ENCODE measurements at places on chromosomes 6 and 20. TPM values are rescaled to one million over a fixed set of nuclear protein-coding genes. Genes with fewer than 3 reads are reported as not detected.
A peak's percentile ranks its signal among the peaks of the same experiment; 100 is the strongest.

SLC22A3 gene
- total RNA-seq, result 4.6 TPM

DEFB126 gene
- total RNA-seq, result not detected

GLP1R gene
- 0.15 TPM for total RNA-seq

RSPO4 gene
- 8.0 TPM for total RNA-seq

ASXL1 gene
- total RNA-seq, result 81.3 TPM

MSH5 gene
- total RNA-seq, result 35.7 TPM

CTAGE9 gene
- total RNA-seq, result not detected

TAGAP gene
- total RNA-seq, result 0.32 TPM

ABCC10 gene
- total RNA-seq, result 36.2 TPM

DNA sequence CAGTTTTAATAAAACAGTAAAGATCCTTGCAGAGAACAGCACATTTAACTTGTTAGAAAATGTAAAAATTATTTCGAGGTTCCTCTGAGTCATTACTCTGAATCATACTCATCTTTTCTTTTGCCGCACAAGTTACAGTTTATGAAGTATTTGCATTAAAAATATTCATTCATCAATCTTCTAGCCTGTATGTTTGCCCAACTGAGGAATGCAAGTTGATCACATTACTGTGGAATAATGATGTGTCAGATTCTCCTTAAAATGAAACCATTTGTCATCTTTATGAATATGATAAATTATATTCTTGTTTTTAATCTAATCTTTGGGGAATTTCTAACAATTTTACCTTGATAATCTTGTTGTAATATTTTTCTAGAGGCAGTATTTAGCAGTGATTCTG, 340.4 kb upstream of the OPRM1 start:
- no peak for DNase-seq
- H3K36me3 ChIP-seq, result no peaks in the 10 kb centered on the region
- H3K4me1 ChIP-seq, result no peaks in the 10 kb centered on the region
- no peak overlapping the region for H3K4me3 ChIP-seq
- no peak overlapping the region for H3K27ac ChIP-seq

GRCh38 chr6:5785249-5785648, 221.5 kb downstream of the NRN1 start:
- no peaks in the 10 kb centered on the region for H3K4me1 ChIP-seq
- H3K27me3 ChIP-seq, result no peaks in the 10 kb centered on the region
- no peak for DNase-seq
- no peak overlapping the region for H3K4me3 ChIP-seq
- H3K27ac ChIP-seq, result no peak overlapping the region

DNA sequence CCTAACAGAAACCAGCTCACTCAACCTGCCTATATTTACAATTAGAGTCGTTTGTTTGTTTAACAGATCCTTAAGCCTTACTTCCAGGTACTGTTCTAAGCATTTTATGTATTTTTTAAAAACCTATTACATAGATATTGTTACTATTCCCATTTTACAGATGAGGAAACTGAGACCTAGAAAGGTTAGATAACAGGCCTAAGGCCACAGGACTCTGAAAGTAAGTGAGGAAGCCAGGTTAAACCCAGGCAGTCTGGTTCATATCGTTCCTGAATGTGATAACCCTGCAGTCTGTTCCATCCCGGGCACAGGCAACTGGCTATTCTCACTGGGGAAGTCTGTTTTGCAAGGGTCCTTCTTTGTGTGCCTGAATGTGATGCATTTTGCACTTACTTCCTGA, 322.2 kb downstream of the FARS2 start:
- no peak overlapping the region for H3K4me3 ChIP-seq
- no peak for DNase-seq
- no peak overlapping the region for H3K27ac ChIP-seq
- H3K36me3 ChIP-seq, result no peaks in the 10 kb centered on the region
- no peaks in the 10 kb centered on the region for H3K4me1 ChIP-seq
- H3K27me3 ChIP-seq, result no peaks in the 10 kb centered on the region

DNA sequence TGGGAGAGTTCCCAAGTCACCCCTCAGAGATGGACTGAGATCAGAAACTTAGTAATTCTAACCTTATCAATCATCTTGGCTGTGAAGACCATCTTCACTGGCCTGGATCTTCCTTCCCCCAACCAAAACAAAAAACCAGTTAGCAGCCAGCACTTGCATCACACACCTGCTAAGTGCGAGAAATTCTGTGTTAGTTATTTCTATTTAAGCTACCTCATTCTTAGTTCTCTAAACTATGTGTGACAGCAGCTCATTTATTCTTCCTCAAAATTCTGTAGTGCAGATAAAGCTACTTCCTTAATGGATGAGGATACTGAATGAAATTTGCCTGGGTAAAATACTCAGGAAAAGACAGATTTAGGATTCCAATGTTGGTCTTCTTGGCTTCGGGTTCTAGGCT, 18.2 kb upstream of the TAGAP start:
- no peak overlapping the region for H3K27ac ChIP-seq
- H3K36me3 ChIP-seq, result no peaks in the 10 kb centered on the region
- H3K4me3 ChIP-seq, result no peak overlapping the region
- no peak for DNase-seq
- peaks cover 34% of the 10 kb centered on the region for H3K27me3 ChIP-seq
- no peaks in the 10 kb centered on the region for H3K4me1 ChIP-seq

DNA sequence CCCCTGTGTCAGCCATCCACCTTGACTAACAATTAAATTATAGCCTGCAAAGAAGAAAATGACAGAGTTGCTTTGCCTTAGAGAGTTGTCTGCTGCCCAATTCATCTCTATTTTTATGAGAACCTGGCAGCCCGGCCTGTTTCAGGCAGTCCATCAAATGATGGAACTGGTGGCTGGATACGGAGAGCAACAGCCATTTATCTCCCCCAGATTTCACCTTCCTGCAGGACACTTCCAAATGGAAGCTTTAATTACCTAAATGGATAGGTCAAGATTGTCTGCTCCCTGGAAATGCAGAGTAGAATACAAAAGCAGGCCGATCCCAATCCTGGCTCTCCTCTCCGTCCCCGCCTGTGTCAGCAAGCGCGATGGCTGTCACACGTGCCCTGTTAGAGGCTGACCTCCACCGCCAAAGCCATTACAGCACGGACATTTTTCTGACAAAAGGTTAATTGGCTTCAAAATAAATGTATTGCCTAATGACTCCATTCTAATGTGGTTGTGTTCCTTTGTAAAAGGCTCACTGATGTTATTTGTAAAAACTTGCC, 86.7 kb downstream of the PACRG start:
- no peaks in the 10 kb centered on the region for H3K27me3 ChIP-seq
- H3K4me1 ChIP-seq, result no peaks in the 10 kb centered on the region
- no peak for DNase-seq
- H3K4me3 ChIP-seq, result no peak overlapping the region
- H3K36me3 ChIP-seq, result no peaks in the 10 kb centered on the region

GRCh38 chr6:45727228-45727627, 288.4 kb downstream of the CLIC5 start:
- DNase-seq, result no peak
- H3K27me3 ChIP-seq, result no peaks in the 10 kb centered on the region
- H3K27ac ChIP-seq, result no peak overlapping the region
- H3K36me3 ChIP-seq, result no peaks in the 10 kb centered on the region
- H3K4me3 ChIP-seq, result no peak overlapping the region

- H3K27me3 ChIP-seq, result no peaks in the 10 kb centered on the region
- no peak for DNase-seq
- no peak overlapping the region for H3K27ac ChIP-seq
- no peak overlapping the region for H3K4me3 ChIP-seq
- H3K36me3 ChIP-seq, result no peaks in the 10 kb centered on the region
- H3K4me1 ChIP-seq, result no peaks in the 10 kb centered on the region
Measured at GRCh38 chr6:68082086-68082485, 553.0 kb upstream of the ADGRB3 start.

DNA sequence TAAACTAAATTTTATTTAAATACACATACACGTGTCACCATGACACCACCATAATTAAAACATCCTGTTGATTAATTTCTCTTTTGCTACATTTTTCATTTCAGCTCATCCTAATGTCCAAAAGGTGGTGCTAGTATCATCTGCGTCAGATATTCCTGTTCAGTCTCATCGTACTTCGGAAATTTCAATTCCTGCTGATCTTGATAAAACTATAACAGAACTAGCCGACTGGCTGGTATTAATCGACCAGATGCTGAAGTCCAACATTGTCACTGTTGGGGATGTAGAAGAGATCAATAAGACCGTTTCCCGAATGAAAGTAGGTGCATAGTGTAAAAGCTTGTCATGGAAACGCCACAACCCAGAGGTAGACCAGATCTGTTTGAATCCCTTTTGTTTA, 263.4 kb downstream of the UTRN start:
- DNase-seq, result no peak
- H3K4me1 ChIP-seq, result no peaks in the 10 kb centered on the region
- H3K36me3 ChIP-seq, result peaks cover 69% of the 10 kb centered on the region
- H3K27me3 ChIP-seq, result no peaks in the 10 kb centered on the region
- H3K4me3 ChIP-seq, result no peak overlapping the region

DNA sequence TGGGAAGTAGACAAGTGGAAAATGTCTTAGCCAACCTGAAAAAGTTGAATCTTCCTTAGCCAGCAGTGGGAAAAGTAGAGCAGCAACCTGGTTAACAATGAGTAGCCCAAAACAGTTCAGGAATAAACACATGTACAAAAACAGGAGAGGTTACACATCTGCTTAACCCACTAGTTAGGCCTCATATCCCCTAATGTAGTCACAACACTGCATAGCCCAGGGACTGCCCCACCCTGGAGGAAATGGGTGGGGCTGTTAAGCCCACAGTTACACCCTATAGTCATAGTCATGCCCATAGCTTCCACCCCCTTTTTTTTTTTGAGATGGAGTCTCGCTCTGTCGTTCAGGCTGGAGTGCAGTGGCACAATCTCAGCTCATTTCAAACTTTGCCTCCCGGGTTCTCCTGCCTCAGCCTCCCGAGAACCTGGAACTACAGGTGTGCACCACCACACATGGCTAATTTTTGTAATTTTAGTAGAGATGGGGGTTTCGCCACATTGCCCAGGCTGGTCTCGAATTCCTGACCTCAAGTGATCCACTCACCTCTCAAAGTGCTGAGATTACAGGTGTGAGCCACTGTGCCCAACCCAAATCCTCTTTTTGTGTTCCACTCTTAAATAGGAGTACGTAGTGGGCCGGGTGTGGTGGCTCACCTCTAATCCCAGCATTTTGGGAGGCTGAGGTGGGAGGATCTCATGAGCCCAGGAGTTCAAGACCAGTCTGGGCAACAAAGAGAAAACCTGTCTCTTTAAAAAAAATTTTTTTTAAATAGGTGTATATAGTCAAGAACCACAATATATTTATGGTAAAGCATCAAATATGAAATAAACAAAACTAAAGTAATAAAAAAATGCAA, 24.5 kb downstream of the ILRUN start:
- H3K27ac ChIP-seq, result no peak overlapping the region
- H3K4me3 ChIP-seq, result no peak overlapping the region
- peaks cover 17% of the 10 kb centered on the region for H3K4me1 ChIP-seq
- no peaks in the 10 kb centered on the region for H3K27me3 ChIP-seq

- no peaks in the 10 kb centered on the region for H3K4me1 ChIP-seq
- H3K4me3 ChIP-seq, result no peak overlapping the region
- no peaks in the 10 kb centered on the region for H3K27me3 ChIP-seq
Measured at GRCh38 chr6:44084231-44085014, 42.8 kb downstream of the MRPL14 start.

DNA sequence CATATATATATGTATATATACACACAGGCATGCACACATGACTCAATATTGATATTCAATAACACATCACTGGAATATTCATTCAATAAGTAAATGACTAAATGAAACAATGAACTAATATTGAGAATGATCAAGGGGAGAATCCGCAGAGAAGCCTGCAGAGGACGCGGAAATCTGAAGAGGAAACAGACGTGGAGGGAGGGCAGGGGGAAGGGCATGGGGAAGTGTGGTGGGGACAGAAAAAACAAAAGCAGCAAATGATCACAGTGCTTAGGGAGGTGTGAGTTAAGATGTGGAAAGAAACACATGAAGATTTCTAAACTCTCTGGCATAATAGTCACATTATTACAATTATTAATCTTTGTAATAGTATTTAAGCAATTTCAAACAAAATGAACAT, 14.5 kb downstream of the PERP start:
- H3K36me3 ChIP-seq, result peaks cover 80% of the 10 kb centered on the region
- no peaks in the 10 kb centered on the region for H3K27me3 ChIP-seq
- H3K4me1 ChIP-seq, result peaks cover 17% of the 10 kb centered on the region
- DNase-seq, result no peak

DNA sequence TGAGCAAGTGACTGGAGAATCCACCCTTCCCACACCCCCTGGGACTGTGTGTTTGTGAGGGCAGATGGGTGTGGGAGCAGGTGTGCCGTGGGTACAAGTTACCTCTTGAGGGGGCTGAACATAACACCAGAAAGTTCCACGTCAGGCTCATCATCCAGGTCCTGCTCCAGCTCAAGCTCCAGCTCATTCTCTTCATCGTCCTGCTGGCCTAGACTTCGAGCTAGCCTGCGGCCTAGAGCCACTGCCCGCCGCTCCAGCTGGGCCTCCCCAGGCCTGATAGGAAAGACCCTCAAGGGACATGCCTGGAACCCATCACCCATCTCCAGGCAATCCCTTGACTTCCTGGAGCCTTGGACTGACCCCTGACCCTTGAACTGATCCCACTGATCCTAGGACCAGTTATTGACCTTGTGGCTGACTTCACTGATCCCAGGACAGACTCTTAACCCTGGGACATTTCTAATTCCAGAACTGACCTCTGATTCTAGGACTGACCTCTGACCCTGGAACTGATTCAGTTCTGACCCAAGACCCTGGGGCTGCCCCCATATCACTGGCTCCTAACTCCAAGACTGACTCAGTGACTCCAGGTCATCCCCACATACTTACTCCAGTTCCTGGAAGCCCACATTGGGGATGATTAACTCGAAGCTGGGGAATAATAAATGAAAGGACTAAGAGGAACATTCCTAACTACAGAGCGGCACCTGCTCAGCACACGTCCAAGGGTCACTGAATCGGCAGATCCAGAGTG, 11.8 kb upstream of the SPAG4 start:
- no peak for DNase-seq
- H3K36me3 ChIP-seq, result no peaks in the 10 kb centered on the region
- H3K4me1 ChIP-seq, result no peaks in the 10 kb centered on the region
- H3K4me3 ChIP-seq, result no peak overlapping the region
- H3K27me3 ChIP-seq, result peaks cover 48% of the 10 kb centered on the region
- no peak overlapping the region for H3K27ac ChIP-seq

DNA sequence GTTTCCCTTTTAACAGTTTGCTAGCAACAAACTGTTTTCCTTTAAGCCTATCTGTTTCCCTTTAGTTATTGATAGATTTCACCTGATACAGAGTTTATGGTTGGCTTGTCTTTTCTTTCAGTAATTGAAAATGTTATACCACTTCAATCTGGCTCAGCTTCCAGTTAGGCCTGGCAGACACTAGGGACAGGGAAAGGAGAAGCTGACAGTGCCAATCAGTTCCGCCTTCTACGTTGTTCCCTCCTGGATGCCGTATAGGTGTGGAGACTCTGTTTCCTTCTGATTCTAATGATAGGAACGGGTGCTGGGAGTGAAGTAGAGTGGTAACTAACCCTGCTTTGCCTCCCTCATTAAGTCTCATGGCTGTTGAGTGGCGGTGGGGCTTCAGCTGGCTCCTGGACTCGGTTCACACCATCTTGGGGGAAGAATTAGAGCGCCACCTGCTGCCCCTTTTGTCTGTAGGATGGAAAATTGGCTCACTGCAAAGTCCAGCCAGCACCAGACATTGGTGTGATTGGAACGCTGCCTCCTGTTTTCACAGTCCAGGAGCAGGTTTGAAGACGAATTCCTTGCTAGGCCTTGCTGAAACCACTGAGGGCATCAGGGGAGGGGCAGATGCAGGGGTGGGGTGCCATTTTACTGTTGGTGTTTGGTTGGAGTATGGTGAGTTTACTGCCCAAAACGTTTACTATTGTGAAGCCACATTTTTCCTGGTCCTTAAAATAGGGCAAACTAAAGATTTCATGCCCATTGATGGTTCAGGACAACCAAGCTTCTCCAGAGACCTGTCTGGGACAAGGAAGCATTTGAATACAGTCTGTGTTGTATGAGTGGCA, 1729.5 kb downstream of the GRIK2 start:
- DNase-seq, result peak; percentile 94
- no peaks in the 10 kb centered on the region for H3K4me1 ChIP-seq
- no peak overlapping the region for H3K4me3 ChIP-seq
- no peaks in the 10 kb centered on the region for H3K36me3 ChIP-seq

Measured in endodermal cell (in vitro differentiated cells).